Testis (tissue), 5 donors: ENCODE measurements at places on chromosomes 6 and 20. TPM values are rescaled to one million over a fixed set of nuclear protein-coding genes. Genes with fewer than 3 reads are reported as not detected.

DNA sequence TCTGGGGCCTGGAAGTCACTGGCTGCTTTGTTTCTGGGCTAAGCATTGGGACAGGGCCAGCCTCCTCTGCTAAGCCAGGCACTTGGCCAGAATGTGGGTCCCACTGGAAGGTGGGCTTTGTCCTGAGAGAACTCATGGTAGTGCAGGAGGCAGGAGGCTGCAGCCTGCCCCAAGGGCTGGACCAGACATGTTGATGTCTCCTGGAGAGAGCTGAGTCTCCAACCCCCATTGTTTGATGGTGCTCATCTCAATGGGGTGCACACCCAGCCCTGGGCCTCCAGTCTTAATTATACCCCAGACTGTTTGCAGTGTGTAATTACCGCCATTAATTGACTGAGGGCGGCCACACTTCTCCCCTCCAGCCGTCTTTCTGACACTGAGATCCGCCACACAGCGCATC is 220.5 kb upstream of the PMEPA1 start:
- DNase-seq, result no peak

Gene TRIM15
- total RNA-seq, result 0.25 TPM

DNA sequence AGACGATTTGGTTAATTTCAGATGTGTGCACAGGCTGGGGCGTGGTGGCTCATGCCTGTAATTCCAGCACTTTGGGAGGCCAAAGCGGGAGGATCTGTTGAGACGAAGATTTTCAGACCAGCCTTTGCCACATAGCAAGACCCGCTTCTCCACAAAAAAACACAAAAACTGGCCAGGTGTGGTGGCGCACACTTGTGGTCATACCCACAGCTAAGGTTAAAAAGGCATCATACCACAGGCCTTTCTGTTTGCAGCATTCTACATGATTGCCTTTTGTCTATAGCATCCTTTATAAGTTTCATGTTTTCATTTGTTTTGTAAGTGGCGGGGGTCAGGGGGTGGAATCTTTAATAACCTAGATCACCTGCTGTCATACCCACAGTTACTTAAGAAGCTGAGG is 239.9 kb upstream of the NOX3 start:
- no peak for DNase-seq

- no peak for DNase-seq
Observed at GRCh38 chr6:75800133-75800532, 51.1 kb downstream of the MYO6 start.

Gene C6orf141
- 58.4 TPM for total RNA-seq

Gene FOXA2
- 0.24 TPM for total RNA-seq

GRCh38 chr20:32737371-32738223 is 5.7 kb downstream of the COMMD7 start:
- DNase-seq, result no peak

Gene OTOR
- total RNA-seq, result not detected

Gene APOBEC2
- total RNA-seq, result 1.2 TPM

Gene UBE2C
- 21.4 TPM for total RNA-seq

Gene EMILIN3
- total RNA-seq, result 3.7 TPM

DNA sequence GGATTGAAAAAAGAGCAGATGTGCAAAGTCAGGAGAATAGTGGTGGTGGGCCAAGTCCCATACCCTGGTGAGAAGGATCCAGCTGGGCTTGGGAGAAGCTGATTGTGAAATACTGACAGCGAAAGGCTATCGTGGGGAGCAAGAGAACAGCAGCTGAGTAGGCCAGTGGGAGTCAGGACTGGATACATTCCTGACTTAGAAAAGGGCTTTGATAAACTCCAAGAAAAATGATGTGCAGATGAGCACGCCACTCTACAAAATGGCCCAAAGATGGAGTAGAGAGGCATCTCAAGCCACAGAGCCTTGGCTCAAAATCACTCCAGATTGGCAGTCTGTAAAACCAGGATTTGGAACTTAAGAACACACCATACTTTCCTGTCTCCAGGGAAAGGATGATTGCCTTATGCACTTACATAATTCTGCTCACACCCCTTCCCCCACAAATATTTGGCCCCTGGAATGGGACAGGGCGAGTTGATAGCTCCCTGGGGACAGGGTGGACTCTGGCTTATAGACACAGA is 578.7 kb downstream of the MAFB start:
- DNase-seq, result no peak

Gene HCRTR2
- total RNA-seq, result 0.39 TPM

- no peak for DNase-seq
Observed at GRCh38 chr6:1781152-1781816, 171.6 kb downstream of the FOXC1 start.

- no peak for DNase-seq
Observed at GRCh38 chr6:33271117-33271467, 584 bp downstream of the VPS52 start.

Gene LINC00237
- not detected for total RNA-seq

DNA sequence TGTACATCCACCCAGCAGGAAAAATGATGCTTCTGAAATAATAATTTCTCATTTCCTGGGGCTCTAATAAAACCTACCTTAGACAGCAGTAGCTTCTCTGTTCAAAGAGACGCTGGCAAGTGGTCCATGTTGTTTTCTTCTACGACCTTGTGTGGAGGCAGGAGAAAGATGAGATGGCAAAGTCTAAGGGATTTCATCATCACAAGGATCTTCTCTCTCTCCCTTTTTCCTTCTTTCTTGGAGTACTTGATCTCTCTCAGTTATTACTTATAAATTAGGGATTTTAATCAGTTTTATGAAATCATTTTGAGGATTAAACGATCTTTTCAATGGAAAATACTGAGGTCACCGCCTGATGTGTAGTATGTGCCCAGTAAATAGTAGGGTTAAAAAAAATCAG is 147.5 kb downstream of the BMP7 start:
- no peak for DNase-seq

DNA sequence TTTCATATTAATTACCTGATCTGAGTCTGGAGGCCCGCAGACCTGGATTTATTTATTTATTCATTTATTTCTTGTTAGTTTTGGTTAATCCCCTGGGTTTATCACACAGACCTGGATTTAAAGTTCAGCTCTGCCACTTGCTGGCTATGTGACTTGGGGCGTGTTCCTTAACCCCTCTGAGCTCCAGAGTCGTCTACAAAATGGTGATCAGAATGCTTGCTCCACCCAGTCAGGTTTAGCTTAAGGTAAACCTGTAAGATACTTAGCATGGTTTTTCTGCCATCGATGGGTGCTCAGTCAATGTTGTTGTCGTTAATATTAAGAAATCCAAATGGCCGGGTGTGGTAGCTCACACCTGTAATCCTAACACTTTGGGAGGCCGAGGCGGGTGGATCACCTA is 23.4 kb downstream of the SHLD1 start:
- no peak for DNase-seq

- DNase-seq, result no peak
Observed at GRCh38 chr6:36095497-36096391, 34.6 kb upstream of the MAPK13 start.

GRCh38 chr6:46605091-46605797 is 47.4 kb downstream of the CYP39A1 start:
- no peak for DNase-seq

GRCh38 chr20:50038169-50038568 is 55.4 kb downstream of the SNAI1 start:
- no peak for DNase-seq

- no peak for DNase-seq
Observed at GRCh38 chr6:79391480-79391879, 145.8 kb downstream of the LCA5 start.

Gene SLC44A4
- 1.2 TPM for total RNA-seq

GRCh38 chr6:81739230-81740195 is 13.0 kb downstream of the TENT5A start:
- DNase-seq, result no peak

Gene STAU1
- 85.0 TPM for total RNA-seq

- DNase-seq, result no peak
Observed at GRCh38 chr20:62686869-62687830, 21.5 kb upstream of the NTSR1 start.

- DNase-seq, result no peak
Observed at GRCh38 chr6:43334466-43335095, 26.0 kb upstream of the CRIP3 start.

Gene PRSS16
- total RNA-seq, result 8.6 TPM

DNA sequence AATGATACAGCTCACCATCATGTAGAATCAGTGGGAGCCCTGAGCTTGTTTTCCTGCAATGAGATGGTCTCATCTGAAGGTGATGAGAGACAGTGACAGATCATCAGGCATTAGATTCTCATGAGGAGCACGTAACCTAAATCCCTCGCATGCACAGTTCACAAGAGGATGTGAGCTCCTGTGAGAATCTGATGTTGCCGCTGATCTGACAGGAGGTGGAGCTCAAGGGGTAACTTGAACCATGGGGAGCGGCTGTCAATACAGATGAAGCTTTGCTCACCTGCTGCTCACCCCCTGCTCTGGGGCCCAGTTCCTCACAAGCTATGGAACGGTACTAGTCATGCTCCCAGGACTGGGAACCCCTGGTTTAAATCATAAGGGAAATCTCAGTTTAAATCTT is 89.2 kb downstream of the THBS2 start:
- no peak for DNase-seq

GRCh38 chr6:135095716-135096115 is 41.1 kb upstream of the HBS1L start:
- DNase-seq, result no peak

- DNase-seq, result no peak
Observed at GRCh38 chr6:113461153-113461932, 395.8 kb upstream of the MARCKS start.

GRCh38 chr6:116797585-116797984 is 31.3 kb downstream of the GPRC6A start:
- no peak for DNase-seq

Gene RNF182
- 5.8 TPM for total RNA-seq

Gene SUMO4
- 6.3 TPM for total RNA-seq

DNA sequence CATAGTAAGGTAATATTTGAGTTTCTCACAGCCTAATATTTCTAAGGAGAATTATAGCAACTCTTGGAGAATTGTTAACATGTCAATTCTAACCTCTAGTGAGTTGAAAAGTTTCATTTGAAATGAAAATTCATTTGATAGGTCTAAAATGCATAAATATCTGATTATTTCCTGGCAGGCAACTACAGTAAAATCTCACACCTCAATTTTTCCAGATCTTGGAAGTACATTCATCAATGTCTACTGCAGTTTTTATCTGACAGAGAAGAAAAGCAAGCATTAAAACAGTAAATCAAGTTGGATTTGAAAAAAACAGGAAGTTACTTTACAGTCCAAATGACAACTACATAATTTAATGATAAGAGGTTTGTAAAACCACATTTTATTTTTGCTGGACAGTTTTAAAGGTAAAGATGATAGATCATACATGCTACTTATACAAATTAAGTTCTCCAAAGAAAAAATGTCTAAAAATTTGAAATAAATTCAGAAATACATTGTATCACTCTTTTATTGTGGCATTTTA is 631.3 kb downstream of the EYS start:
- no peak for DNase-seq

GRCh38 chr6:114785235-114786127 is 442.7 kb upstream of the HS3ST5 start:
- no peak for DNase-seq

Gene MAN1A1
- total RNA-seq, result 12.8 TPM

DNA sequence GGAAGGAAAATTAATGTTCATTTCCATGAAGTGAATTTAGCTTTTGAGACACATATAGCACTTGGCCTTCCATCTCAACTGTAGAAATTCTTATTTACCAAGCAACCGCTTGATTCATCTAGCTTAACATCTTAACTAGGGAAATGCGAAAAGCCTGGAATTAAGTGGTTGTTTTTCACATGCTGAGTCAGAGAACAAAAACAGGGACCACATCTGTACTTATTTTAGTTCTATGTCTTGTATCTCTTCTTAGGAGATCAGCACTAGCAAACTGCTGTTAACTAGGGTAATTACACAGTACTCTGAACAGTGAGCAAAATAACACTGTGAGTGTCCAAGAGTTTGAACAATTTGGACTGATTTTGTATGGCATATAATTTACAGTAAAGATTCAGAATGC is 590.9 kb upstream of the NRSN1 start:
- DNase-seq, result no peak

- DNase-seq, result peak; percentile 50
Observed at GRCh38 chr6:158825951-158826306, 6.8 kb upstream of the EZR start.

Gene ULBP3
- 48.3 TPM for total RNA-seq

- DNase-seq, result no peak
Observed at GRCh38 chr6:7155871-7156579, 48.3 kb downstream of the RREB1 start.

DNA sequence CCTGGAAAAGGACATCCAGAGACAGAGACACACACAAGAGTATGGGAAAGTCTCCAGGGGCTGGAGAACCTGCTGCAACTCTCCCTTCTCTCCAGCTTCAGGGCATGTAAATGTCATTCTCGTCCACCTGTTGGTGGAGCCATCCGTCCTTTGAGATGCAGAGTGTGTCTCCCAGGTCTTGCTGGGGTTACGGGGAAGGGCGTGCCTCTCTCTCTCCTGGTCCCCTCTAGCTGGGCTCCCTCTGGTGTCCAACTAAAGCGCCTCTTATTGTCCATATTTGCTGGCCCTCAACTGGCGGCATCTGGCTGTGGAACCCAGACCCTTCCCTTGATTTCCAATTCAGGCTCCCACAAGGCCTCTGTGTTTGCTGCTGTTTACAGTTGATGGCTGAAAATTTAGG is 244.1 kb downstream of the BMP7 start:
- no peak for DNase-seq

GRCh38 chr6:2725999-2726567 is 24.6 kb downstream of the MYLK4 start:
- no peak for DNase-seq

Gene TOP1
- total RNA-seq, result 33.8 TPM

DNA sequence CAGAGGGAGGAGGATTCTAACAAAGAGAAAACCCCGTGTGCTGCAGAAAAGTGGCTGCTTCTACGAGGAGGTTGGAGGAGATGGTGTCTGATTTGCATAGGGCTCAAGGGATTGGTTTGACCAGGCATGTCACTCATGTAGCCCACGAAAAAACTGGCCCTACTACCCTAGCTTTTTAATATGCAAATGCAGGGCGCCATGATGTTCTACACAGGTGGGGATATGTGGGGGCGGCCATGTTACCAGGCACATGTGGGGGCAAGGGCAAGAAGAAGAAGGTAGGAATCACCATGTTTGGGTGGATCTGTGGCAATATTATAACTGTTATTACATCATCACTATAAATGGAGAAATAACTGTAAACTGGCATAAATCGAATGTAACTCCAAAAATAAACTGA is 9.9 kb downstream of the KIAA1755 start:
- no peak for DNase-seq

GRCh38 chr6:143964674-143965081 is 43.4 kb downstream of the PLAGL1 start:
- DNase-seq, result no peak

GRCh38 chr20:20490673-20491072 is 122.8 kb downstream of the INSM1 start:
- no peak for DNase-seq

Gene DDO
- 0.19 TPM for total RNA-seq

Gene MICB
- 4.4 TPM for total RNA-seq

DNA sequence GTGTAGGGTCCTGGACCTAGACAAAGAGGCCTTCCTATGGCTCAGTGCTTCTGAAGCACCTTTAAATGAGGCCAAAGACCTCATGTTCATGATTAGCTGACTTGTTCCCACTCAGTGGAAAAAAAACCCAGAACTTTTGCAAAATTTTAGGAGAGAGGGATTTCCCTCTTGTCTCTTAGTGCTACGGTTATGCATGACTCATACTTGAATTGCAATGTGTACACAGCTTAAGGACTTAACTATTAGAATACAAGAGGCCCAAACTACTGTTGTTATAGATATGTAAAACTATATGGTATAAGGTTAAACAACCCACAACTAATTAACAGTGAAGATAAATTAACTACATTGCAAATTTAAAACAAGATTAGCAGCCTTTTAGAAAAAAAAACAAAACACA is 32.3 kb upstream of the HLA-A start:
- no peak for DNase-seq

Gene TP53TG5
- total RNA-seq, result 6.4 TPM

GRCh38 chr20:13554076-13554475 is 84.7 kb downstream of the TASP1 start:
- DNase-seq, result no peak
